Activated CD8-positive, alpha-beta memory T cell treated with anti-CD3 and anti-CD28 coated beads, Interleukin-2, amount 50 U/mL, for 4 hours (primary cell): ENCODE measurements at places on chromosomes 7 and 10.

DNA sequence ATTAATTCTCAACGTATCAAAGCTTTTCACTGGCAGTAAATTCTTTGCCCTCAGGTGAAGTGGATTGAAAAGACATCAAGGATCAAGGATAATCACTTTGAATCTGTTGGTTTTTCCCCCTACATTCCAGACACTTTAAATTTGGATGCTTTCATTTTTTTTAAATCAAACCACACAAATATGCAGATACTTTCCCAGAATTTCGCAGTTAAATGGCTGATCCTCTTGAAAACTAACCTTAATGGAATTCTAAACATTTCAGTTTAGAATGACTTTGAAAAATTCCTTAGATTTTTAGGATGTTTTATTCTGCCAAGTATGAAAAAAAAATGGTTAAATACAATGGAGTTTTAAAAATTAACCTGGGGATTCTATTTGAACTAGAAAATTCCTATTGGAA lies 325.9 kb downstream of the GFRA1 start:
- no peak for DNase-seq

GRCh38 chr7:11726794-11727155 lies 105.2 kb downstream of the THSD7A start:
- DNase-seq = no peak

DNA sequence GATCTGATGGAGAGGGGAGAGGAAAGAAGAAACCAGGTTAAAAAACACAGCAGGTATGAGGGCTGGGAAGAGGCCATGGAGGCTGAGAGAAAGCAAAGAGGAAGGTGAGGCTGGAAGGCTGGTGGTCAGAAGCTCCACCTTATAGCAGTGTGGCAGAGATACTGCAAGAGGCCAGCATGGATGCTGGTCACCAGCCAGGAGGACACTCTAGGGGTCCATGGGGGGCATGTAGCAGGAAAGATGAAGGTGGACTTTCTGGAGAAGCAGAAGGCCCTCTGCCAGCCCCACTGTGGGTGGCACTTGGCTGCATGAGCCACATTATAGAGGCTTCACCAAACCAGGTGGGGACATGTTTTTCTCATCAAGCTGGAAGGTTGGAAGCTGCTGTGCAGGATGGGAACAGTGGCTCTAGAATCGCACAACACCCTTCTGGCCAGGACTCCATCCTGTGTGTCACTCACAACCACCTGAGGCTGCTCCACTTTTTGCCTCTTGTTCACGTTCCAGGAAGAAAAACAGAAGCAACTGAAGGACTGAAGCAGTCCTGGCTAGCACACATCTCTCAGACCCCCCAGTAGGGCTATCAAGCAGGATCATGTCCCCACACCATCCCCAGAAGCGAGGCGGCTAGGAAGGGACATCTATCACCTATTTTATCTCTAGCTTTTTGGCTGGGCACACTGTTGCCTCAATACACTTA lies 587.5 kb upstream of the MGMT start:
- DNase-seq = no peak

DNA sequence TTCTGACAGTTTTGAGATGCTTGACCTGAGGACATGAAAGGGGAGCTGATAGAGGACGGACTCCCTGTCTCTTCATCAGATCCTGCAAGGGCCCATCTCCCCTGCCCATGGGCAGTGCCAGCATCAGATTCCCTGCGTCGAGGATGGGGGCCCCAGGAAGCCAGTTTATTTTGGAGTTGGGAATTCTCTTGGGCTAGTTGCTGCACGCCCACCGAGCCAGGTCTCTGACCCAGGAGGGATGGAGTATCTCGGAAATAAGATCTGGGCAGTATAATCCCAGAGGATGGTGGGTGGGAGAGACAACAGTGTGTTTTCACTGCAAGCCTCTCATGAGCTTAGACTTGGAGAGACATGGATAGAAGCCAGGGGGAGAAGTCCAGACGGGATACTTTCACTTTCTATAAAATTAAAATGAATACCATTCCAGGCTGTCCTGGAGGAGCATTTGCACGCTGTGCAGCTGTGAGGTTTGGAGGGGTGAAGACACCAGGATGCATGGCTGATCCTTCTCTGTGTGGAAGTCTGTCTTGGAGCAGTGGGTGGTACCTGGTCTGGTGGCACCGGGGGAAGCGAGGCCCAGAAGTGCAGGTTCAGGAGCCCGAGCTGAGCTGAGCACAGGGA lies 25.8 kb downstream of the DOCK1 start:
- DNase-seq = no peak

DNA sequence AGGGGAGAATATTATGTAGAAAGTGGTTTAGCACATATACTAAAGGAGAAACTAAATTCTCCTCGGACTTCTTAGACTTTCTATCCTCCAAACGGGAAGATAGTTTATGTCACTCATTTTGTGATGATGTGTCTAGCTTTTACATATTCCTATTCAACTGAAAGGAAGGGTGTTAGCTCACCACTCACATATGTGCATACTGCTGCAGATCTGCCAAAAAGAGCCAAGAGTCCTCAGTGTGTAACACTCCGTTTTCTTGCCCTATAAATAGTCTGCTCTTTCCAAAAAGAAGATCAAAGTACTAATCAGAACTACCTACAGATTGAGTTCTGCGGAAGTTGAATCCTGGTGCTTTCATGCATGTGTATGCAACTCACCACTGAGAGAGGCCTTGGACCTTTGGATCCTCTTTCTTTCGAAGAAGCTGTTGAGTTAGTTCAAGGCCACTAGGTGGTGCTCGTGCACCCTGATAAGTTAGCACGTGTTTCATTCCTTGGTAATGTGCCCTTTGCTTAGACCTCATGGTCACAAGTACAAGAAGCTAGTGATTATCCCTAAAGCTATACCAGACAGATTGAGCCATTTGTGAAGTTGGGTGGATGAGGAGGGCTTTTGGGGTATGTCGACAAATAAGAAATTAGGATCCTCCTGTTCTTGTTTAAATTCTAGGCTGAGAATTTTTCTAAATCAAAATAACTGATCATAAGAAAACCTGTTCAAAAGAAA lies 14.1 kb downstream of the YAE1 start:
- DNase-seq = peak; percentile 75

- no peak for DNase-seq
Measured at GRCh38 chr7:80370587-80370986, 141.3 kb downstream of the GNAT3 start.

DNA sequence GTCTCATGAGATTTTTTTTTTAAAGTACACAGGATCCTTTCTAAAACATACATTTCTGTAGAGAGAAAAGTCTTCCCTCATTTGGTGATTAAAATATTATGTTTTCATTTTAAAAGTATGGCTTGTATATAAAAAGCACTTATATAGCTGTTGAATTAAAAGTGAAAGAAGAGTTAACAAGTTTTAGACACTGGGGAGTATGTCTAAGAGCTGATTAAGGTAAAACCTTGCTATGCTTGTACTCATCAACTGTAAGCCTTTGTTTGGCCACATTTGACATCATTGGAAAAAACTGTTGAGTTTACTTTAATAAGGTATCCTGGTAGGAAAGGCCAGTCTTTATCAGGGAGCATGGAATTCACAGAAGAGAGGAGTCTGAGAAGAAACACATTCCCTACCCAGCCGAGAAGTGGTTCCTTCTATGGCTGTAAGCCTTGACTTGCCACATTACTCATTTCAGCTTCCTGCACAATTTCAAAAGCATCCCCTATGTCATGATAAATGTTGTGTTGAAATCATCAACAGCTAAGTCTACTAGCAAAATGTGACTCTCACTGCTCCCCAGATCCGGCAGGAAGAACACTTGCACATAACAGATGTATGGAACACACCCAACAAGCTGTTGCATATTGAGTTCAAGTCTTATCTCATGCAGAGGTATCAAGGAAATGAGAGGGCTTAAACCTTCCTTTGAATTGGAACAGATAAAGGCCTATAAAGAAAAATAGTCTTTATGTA lies 171.8 kb upstream of the CDK1 start:
- DNase-seq = no peak
